ENCODE measurements at places on chromosomes 7 and 10.

DNA sequence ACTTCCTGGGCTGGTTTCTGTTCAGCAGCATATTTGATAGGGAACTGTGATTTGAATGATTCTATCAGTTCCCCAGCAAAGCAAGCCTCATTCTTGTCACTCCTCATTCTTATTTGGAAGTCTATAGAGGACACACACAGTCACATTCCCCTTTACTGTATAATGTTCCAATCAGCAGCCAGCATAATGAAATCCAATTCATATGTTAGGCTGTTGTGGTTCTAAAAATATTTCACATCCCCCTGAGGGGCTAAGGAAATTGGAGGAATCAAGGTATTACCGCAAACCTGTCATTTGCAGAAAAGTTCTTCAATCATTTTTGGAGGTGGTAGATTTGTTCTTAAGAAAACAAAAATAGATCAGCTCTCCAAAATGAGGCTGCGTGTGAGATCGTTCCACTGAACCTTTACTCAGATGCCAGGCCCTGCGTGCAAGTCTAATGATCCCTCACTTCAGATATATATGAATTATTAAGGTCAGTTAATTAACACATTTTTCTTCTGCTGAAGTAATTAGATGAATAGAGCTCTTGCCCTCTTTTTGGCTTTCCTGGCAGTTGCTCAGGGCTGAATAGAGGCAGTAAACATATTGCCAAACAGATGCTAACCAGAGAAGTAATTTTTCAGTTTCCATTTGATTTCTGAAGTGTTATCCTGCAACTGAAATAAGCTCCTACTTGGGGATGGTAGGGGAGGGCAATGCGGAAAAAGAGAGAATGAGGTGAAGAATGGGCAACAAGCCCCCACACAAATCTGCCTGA, 31.8 kb downstream of the LSMEM1 start:
- no peak for DNase-seq

DNA sequence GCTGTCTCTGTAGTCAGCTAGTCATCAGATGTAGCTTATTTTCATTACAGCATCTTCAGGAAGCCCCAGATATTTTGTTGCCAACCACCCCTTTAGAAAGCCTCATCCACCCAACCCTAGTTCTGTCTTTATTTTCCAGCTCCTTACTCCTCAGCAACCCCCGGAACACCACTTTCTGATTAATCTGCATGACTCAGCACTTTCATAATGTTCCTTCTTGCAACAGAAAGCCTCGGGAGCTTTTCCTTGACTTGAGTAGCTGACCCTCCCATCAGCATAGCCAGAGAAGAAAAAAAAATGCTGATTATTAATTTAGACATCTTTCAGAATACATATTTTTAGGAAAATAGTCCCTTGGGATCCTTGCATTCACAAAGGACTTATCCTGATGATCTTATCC, 244.0 kb upstream of the CXCL12 start:
- DNase-seq: peak; percentile 42

- DNase-seq: no peak
These were observed 149.2 kb downstream of the CACNA2D1 start for GRCh38 chr7:82294382-82294784.

- DNase-seq: no peak
These were observed 135.9 kb downstream of the ELAPOR2 start for GRCh38 chr7:86923527-86923926.

DNA sequence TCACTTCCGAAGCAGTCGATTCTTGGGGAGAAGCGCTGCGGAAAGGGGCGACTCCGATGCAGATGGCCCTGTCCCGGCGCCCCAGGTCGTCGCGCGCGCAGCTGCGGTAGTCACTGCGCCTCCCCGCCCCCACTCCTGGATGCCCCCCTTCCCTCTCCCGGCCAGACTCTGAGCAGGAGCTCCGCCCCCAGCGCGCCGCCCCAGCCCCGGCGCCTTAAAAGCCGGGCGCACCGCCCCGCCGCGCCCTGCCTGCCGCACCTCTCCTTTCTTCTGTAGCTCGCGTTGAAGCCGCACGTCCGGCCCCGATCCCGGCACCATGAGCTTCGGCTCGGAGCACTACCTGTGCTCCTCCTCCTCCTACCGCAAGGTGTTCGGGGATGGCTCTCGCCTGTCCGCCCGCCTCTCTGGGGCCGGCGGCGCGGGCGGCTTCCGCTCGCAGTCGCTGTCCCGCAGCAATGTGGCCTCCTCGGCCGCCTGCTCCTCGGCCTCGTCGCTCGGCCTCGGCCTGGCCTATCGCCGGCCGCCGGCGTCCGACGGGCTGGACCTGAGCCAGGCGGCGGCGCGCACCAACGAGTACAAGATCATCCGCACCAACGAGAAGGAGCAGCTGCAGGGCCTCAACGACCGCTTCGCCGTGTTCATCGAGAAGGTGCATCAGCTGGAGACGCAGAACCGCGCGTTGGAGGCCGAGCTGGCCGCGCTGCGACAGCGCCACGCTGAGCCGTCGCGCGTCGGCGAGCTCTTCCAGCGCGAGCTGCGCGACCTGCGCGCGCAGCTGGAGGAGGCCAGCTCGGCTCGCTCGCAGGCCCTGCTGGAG, at the start of gene INA:
TSS of gene INA (plus strand) at position 243 of the 817 bp plus-strand sequence. CDS start at position 317, 74 bp downstream.
- DNase-seq: no peak

DNA sequence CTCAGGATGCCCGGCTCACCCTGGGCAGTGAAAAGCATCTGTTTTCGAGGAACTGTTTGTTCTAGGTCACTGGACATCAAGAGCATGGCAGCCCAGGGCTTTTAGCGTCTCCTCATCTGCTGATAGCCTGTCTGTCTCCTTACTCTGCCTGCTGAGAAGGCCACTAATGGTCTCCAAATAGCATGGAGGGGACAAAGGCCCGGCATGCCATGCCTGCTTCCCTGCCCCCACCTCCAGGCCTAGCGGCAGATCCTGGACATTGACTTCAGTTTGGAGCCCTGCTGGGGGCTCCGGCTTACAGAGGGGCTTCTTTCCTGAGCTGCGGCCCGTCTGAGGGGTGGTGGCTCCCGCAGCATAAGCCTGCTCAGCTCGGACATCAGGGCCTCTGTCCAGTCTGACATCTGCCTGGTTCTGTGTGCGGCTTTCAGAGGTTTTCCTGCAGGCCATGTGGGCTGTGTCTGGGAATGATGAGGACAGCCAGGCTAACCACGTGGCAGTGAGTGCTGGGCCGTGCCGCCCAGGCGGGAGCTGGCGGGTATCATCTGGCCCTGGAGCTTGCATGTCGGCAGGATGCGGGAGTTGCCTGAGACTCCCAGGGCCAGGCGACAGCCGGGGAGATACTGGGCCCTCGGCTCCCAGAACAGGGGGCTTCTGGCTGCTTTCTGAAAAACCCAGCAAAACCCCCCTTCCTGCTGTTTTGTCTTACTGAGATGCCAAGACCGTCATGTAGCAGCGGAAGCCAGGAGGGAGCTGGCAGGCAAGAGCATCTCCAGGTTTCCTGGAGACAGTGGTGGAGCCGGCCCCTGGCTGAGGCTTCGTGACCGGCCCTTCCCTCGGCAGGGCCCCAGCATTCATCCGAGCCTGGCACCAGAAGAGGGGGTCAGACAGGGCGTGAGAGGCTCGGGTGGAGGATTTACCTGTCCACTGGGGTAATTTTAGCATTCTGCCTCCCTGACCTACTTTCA, 9.2 kb downstream of the PFKFB3 start:
- DNase-seq: no peak

- no peak for DNase-seq
These were observed 182.1 kb downstream of the AUTS2 start for GRCh38 chr7:69780379-69780778.

- no peak for DNase-seq
These were observed 49.9 kb downstream of the TRIM24 start for GRCh38 chr7:138510003-138510402.

- no peak for DNase-seq
These were observed 257.0 kb downstream of the PHTF2 start for GRCh38 chr7:78055599-78055998.

- no peak for DNase-seq
These were observed 7.7 kb downstream of the DDX56 start for GRCh38 chr7:44565795-44566559.

DNA sequence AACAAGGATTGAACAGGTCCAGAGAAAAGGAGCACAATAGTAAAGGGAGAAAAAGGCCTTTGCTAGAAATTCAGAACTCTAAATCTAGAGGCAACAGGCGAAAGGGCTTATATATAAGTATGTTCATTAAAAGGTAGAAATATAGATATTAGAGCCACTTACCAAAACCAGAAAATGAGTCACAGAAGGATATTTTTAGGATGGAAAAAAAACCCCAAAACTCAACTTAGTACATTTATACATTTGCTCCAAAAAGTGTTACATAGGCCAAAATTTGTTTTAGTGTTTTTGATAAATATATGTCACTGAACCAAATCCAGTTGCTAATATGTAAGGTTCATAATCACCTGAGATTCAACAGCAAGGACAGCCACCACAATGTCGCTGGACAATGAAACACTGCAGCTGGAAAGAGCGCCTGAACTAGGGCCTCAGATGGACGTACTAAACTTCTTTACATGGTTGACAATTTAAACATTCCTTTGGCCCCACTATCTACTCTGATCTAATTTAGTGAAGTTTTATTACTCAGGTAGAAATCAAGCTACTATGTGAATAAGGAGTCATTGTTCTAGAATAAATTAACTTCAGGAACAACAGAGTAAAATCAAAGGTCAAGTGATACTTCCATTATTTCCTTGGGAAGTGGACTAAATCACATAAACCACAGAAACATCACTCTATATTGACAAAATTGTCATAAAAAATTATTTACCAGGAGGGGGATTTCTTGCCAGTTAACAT, 10.9 kb downstream of the FAM3C start:
- DNase-seq: no peak

GRCh38 chr10:7545261-7545660, 121.5 kb downstream of the ITIH5 start:
- DNase-seq: no peak

DNA sequence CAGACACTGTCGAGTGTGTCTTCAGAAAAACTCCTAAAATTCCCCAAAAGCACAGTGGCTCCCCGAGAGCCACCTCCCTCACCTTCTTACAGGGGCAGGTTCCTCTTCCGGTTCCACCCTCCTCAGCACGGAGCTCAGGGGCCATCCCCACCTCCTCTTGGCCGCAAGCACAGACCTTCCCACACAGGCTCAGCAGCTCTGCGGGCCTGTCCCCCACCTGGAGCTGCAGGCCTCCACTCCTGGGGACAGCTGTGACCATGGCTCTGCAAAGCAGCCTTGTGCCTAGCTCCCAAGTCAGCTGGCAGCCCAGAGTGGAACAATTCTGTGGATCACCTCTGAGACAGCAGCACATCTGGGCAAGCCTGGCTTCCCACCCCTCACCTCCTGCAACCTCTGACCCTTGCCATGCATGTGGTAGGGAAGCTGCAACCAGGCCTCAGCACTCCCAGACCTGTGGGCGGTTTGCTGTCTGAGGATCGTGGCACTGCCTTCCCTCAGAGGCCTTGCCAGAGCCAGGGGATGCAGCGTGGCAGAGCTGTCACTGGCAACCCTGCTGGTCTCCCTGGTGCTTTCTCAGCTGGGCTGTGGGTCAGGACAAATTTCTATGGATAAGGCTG, 79.7 kb downstream of the ALOX5 start:
- no peak for DNase-seq

DNA sequence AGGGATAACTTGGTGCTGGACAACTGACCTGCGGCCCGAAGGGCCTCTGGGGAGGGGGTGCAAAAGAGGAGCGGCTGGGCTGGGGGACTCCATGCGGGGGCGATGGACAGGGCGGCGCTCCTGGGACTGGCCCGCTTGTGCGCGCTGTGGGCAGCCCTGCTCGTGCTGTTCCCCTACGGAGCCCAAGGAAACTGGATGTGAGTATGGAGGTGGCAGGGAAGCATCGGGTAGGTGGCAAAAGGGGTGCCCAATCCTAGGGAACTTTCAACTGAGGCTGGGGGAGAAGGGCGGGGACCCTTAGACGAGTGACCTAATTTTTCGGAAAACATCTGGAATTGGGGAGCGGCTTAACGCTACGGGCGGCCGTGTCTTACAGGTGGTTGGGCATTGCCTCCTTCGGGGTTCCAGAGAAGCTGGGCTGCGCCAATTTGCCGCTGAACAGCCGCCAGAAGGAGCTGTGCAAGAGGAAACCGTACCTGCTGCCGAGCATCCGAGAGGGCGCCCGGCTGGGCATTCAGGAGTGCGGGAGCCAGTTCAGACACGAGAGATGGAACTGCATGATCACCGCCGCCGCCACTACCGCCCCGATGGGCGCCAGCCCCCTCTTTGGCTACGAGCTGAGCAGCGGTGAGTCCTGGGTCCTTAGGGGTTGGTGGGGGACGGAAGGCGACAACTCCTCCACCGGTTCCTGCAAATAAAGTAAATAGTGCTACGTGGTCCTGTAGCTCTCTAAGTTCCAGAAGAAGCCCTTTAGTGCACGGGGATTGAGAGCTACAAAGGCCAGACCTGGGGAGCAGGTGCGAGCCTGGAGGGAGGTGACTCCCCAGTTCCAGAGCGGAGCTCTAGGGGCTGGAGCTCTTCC, 622 bp downstream of the WNT16 start:
- DNase-seq: no peak

DNA sequence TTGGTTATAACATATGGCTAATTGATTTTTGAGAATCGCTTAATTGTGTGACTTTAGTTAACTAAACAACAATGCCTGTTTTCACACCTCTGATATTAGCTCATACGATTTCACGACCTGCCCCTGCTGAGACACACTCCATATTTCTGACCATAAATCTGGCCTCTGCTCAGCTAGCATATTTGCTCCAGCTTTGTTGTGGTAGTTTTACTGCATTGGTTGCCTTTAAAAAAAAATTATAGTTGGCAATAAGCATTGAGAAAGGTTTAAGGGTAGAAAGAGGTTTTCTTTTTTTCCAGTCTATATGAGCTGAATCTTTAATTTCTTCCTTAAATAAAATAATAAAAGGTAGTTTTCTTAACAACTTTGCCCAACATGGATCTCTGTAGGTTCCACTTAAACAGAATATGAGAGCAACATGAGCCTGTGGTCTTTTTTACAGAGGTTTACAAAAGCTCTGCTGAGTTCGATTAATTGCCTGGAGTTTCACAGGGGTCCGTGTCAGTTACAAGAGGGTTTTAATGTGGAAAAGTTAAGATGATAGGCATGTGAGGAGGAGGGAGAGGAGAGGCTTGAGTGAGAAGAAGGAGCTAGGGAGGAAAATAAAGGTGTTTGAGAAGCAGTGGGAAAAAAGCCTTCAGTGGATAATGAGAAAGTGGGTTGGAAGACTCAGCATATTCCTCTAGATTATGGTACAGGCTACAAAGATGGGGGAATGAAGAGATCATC, 318.2 kb downstream of the CXCL12 start:
- no peak for DNase-seq

- DNase-seq: no peak
These were observed 169.4 kb downstream of the FGFR2 start for GRCh38 chr10:121428867-121429266.

GRCh38 chr10:20396701-20397100, 500.4 kb downstream of the NEBL start:
- no peak for DNase-seq

- DNase-seq: no peak
These were observed 160.4 kb upstream of the AGR3 start for GRCh38 chr7:17042211-17042610.

GRCh38 chr10:97333601-97334369, 744 bp downstream of the FRAT2 start:
- DNase-seq: no peak

DNA sequence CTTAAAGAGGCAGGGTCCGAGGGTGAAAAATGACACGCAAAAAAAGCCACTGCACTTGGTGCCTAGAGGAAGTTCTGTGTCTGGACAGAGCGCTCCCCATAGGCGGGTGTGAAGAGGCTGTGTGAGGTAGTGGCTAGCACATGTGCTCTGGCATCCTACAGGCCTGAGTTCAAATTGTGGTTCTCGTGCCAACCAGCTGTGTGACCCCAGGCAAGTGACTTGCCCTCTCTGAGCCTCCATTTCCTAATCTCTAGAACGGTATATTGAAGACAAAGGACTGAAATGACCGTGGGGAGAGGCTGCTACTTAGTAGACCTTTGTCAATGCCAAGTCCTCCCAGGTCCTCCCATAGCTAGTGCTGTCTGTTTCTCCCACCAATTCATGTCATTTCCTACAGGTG, 79.1 kb upstream of the MYL10 start:
- no peak for DNase-seq
